Trophoblast cell (in vitro differentiated cells and primary cell): ENCODE measurements at places on chromosomes 11 and 22.

DNA sequence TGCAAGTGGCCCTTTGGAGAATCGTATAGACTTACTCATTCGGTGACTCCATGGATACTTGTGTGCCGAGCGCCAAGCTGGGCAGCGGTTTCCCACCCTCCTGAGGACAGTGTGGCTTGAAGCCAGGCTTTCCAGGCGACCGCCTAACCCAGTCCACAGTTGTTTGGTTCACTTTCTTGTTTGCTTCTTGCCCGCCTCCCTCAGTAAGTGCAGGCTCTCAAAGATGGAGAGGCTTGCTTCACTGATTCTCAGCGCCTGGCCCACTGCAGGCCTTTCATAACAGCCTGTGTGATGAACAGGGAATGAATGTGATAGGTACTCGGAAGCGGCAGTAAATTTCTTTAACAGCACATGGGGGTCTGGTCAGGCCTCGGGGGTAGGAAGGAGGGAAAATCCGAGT, 11.2 kb upstream of the MDK start:
- no peak for DNase-seq

- no peak for DNase-seq
Observed at GRCh38 chr11:116871248-116871647, 33.8 kb upstream of the APOA1 start.

DNA sequence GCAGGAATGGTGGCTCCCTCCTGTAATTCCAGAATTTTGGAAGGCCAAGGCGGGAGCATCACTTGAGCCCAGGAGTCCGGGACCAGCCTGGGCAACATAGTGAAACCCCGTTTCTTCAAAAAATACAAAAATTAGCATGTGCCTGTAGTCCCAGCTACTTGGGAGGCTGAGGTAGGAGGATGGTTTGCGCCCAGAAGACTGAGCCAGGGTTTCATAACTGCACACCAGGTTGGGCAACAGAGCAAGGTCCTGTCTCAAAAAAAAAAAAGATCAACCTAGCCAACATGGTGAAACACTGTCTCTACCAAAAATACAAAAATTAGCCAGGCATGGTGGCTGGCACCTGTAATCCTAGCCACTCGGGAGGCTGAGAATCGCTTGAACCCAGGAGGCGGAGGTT, 6.4 kb downstream of the A4GALT start:
- DNase-seq: no peak

GRCh38 chr22:27295040-27295439, 506.5 kb downstream of the MN1 start:
- DNase-seq: no peak

GRCh38 chr11:130137999-130138398, 21.6 kb upstream of the ST14 start:
- no peak for DNase-seq

DNA sequence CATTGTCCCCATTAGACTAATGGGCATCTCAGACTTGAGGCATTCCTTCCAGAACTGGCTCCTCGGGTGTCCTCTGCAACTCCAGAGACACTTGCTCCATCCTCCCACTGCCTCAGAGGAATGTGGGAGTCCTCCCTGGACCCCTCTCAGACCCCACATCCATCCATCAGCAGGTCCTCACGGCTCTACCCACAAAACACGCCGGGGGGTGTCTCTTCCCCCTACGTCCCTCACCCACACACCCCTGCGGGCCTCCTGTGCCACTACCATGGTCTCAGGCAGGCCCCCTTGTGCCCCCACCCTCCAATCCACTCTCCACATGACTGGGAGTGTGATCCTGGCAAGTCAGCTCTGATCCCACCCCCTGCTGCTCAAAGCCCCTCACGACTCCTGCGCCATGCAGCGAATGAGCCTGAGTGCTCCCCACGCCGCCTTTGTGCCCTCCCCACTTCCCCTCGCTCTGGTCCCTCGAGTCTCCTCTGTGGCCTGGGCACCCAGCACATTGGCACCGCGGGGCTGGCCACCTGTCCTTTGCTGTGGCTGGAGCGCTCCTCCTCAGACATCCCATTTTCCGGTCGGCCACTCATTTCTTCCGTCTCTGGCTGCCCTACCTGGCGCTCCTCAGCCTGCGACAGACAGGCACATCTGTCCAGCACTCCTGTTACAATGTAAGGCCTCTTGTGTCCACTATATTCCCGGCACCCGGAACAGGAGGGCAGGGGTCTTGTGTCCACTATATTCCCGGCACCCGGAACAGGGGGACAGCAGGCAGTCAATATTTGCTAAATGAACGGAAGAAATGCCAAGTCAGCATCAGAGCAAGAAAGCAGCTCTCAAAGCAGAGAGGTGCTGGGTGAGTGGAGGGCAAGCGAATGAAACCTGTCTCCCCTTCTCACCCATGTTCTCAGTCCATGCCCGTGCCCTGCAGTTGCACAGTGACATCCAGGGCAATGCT, 14.2 kb upstream of the MOB2 start:
- no peak for DNase-seq

DNA sequence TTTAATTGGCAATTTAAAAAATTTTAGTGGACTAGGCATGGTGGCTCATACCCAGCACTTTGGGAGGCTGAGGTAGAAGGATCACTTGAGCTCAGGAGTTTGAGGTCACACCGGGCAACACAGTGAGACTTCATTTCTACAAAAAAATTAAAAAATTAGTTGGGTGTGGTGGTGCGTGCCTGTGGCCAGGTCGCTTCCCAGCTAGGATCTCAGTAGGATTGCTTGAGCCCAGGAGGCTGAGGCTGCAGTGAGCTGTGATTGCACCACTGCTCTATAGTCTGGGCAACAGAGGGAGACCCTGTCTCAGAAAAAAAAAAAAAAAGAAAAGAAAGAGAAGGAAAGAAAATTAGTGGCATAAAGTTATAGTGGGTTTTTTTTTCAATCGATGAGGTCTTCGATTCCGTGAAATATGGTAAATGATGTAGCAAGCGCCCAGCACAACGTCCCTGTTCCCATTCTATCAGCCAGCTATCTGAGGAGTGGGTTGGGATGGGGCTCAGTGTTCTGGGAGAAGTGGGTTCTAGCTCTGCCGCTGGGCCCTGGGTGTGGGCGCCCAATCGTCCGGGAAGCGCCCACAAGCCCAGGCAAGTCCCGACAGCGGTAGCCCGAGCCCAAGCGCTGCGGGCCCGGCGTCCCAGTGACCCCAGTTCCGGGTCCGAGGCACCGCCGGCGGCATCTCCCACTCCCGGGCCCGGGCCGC, 1.4 kb downstream of the FOSL1 start:
- no peak for DNase-seq

GRCh38 chr11:69575296-69576068, 65.5 kb upstream of the CCND1 start:
- no peak for DNase-seq

- no peak for DNase-seq
Observed at GRCh38 chr11:41775296-41775695, 315.8 kb upstream of the LRRC4C start.

GRCh38 chr11:73288873-73289707, 17.0 kb downstream of the P2RY6 start:
- DNase-seq: peak; percentile 90

- peak; percentile 61 for DNase-seq
Observed at GRCh38 chr11:63670433-63671321, 499 bp downstream of the ATL3 start.

DNA sequence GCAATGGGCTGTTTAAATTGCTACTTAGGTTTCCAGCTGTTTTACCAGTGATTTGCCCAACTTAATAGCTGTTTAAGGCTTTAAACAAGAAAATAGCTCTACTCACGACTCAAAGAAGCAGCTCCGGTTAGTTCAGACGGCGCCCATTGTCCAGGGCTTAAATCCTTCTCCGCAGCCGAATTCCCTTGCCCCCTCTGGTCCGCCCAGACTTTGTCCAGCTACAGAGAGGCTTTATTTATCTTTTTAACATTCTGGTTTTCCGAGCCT, 20.9 kb upstream of the SCUBE1 start:
- no peak for DNase-seq

DNA sequence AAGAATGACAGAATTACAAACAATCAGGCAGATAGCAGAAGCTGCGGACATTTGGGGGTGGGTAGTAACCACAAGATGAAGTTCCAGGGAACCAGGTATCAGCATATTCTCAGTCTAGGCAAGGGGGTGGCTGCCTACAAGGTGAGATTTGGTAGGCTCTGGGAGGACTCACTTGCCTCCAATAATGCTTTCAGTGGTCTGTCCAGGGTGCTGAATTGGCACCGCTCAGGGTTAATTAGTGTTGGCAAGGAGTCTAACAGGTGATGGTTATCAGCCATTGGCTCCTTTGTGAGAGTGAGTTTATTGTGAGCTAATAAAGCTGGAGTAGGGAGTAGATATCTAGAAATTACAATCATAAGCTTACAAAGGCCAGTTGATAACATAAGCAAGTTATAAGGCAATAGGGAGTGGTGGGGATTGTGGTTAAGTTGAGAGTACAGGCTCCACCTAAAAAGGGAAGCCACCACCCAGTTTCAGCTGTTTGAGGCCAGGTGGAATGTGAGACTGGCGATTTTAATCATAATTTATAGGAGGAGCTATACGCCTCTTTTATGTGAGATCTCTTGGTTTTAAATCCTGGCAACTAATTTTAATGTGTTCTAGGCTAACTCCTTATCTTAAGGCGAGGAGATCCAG, 320.5 kb downstream of the MIAT start:
- no peak for DNase-seq

- DNase-seq: no peak
Observed at GRCh38 chr11:122681070-122681469, 25.5 kb downstream of the UBASH3B start.

DNA sequence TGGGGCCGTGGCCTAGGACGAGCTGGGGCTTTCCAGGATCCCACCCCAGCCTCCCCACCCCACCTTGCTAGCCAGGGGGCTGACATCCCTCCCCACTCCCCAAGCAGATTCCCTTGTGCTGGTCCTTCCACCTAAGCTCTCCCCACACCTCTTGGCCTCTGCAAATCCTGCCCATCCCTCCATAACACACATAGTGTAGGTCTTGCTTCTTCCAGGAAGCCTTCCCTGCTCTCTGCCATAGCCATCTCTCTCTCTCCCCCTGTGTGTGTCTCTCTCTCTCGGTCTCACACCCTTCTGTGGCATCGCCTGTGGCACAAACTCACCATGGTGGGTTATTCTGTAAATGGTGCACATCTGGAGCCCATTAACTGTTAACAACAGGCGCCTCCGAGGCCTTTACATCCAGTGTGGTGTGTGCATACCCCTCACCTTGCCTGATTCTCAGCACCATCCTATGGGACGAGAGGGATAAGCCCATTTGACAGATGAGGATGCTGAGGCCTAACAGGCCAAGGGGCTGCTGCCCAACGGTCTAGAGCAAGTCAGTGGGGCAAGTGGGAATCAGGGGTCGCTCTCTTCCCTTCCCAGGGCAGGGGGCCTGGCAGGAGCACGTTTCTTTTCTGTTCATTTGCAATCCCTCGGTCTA, 22.2 kb upstream of the PICK1 start:
- DNase-seq: no peak

- DNase-seq: no peak
Observed at GRCh38 chr11:28460348-28460747, 352.2 kb downstream of the METTL15 start.

GRCh38 chr22:27651486-27651885, 150.1 kb downstream of the MN1 start:
- no peak for DNase-seq

- no peak for DNase-seq
Observed at GRCh38 chr11:115078461-115079438, 400.4 kb downstream of the NXPE2 start.

DNA sequence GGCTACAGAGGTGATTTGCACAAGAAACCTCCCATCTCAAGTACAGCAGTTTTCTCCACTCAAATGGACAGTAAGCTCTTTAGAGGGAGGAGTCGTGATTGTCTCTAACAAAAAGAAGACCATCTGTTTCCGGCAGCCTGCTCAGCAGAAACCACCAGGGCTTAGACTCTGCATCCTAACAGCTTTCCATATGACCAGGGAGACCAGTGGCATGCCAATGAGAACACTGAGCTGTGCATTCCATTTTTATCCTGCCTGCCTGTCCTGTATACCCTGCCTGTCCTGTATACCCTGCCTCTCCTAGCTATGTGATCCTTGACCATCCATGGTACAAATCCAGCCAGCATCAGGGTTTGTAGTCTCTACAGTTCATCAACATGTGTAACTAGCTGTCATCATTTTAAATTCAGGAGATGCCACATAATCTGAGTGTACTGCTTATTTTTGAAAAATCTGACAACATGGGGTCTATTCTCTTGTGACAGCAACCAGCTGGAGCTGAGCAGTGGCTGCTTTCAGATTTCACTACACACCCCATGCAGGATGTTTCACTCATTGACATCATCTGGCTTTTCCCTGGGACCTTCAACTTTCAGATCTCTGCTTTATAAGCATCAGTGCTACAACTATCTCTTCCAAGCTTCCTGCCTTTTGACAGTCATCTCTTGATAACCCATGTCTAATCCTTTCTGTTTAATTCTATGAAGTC, 50.5 kb upstream of the POU2AF2 start:
- no peak for DNase-seq

DNA sequence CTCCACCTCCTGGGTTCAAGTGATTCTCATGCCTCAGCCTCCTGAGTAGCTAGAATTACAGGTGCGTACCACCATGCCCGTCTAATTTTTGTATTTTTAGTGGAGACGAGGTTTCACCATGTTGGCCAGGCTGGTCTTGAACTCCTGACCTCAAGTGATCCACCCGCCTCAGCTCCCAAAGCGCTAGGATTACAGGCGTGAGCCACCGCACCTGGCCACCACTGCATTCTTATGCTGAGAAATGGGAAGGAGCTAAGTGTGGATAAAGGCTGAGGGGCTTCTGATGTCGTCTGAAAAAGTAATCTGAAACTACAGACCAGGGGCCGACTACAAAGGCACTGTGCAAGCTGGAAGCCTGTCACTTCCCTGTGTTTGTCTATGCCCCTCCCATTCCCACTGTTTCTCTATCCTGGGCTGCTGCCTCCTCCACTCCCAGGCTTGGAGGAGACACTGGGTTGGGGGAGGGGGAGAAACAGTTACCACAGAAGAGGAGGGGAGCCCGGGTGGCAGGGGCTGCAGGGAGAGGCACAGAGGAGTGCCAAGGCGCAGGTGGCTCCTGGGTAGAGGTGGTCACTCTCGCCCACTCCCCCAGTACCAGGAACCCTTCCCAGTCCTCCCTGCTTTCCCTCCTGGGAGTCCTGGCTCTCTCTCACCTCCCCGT, 2.9 kb upstream of the MTA2 start:
- no peak for DNase-seq
